ENCODE measurements at places on chromosomes 2 and 18.

DNA sequence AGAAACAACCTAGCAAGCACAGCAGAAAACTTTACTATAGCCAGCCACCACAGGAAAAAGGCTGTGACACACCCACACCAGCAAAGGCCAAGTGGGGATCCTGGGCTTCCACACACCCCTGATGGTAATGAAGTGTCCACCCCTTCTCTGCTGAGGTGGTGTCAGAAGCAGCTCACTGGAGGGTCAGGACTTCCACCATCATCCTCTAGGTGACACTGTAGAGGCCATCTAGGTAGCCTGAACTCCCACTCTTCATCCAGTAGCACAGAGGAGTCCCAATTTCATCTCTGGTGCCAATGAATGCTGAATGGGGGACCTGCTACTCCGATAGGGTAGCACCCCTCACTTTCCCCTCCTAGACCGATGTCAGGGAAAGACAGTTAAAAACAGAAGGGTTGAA, 1544.4 kb downstream of the LRP1B start:
- DNase-seq = peak; percentile 14

GRCh38 chr2:29113027-29113686, 2.1 kb upstream of the CLIP4 start:
- no peak for DNase-seq

- DNase-seq = no peak
These were observed 155.0 kb upstream of the PXDN start for GRCh38 chr2:1899396-1899730.

GRCh38 chr18:58562146-58562998, 66.5 kb downstream of the ALPK2 start:
- DNase-seq = no peak
